ENCODE measurements at places on chromosomes 2 and 18. TPM values are rescaled to one million over a fixed set of nuclear protein-coding genes. Genes with fewer than 3 reads are reported as not detected.

The GKN2 gene
- not detected for total RNA-seq

The CD207 gene
- under 0.01 TPM for total RNA-seq

The PMAIP1 gene
- 10.4 TPM for total RNA-seq

The EFEMP1 gene
- total RNA-seq, result 2,267 TPM

The CCDC141 gene
- total RNA-seq, result not detected

The MPP4 gene
- total RNA-seq, result 8.9 TPM

The DSG4 gene
- not detected for total RNA-seq

The ADI1 gene
- 35.9 TPM for total RNA-seq

The CYS1 gene
- 0.19 TPM for total RNA-seq

The TIMM21 gene
- 41.5 TPM for total RNA-seq

The FAM110C gene
- not detected for total RNA-seq

The SLC9A4 gene
- total RNA-seq, result not detected

The NIFK gene
- 44.8 TPM for total RNA-seq

The MROH2A gene
- total RNA-seq, result not detected

The TXNDC2 gene
- not detected for total RNA-seq

The PROC gene
- not detected for total RNA-seq

The GKN1 gene
- not detected for total RNA-seq

The NT5DC4 gene
- not detected for total RNA-seq

The TMEM182 gene
- total RNA-seq, result 0.85 TPM

The BMP10 gene
- not detected for total RNA-seq

The ALKAL2 gene
- total RNA-seq, result not detected

The RND3 gene
- 58.3 TPM for total RNA-seq

The ADRA2B gene
- not detected for total RNA-seq

The DPYSL5 gene
- not detected for total RNA-seq

The SATB2 gene
- total RNA-seq, result 3.6 TPM

The POTEJ gene
- 0.09 TPM for total RNA-seq

The PRSS56 gene
- not detected for total RNA-seq

The MC2R gene
- not detected for total RNA-seq

The TEX44 gene
- not detected for total RNA-seq

The SRD5A2 gene
- total RNA-seq, result not detected

The SLC38A11 gene
- total RNA-seq, result not detected

The MAPK4 gene
- not detected for total RNA-seq

The IHH gene
- total RNA-seq, result 0.09 TPM

The ITM2C gene
- 3.8 TPM for total RNA-seq

The KIAA2012 gene
- total RNA-seq, result not detected

The GREB1L gene
- 1.2 TPM for total RNA-seq

The FAM237A gene
- total RNA-seq, result not detected

The MATN3 gene
- total RNA-seq, result 0.85 TPM

The PSMA8 gene
- total RNA-seq, result not detected

The VWA3B gene
- not detected for total RNA-seq

The PLGLB2 gene
- total RNA-seq, result 1.3 TPM

The GCG gene
- not detected for total RNA-seq

The RPRM gene
- total RNA-seq, result not detected

The GULP1 gene
- 35.5 TPM for total RNA-seq

The ILKAP gene
- total RNA-seq, result 20.8 TPM

The ALPG gene
- total RNA-seq, result not detected

The ALLC gene
- total RNA-seq, result not detected

The IL36G gene
- total RNA-seq, result not detected

The REEP1 gene
- 0.09 TPM for total RNA-seq

The DHRS9 gene
- 17.0 TPM for total RNA-seq

The CDCA7 gene
- total RNA-seq, result 5.7 TPM

The MDH1B gene
- 0.28 TPM for total RNA-seq

The CDH2 gene
- total RNA-seq, result 137 TPM

The MALL gene
- total RNA-seq, result 21.3 TPM

The RAB6C gene
- total RNA-seq, result not detected

The FASTKD1 gene
- 23.1 TPM for total RNA-seq

The MYCN gene
- total RNA-seq, result 2.4 TPM

The ATOH8 gene
- 3.9 TPM for total RNA-seq

The CNDP1 gene
- total RNA-seq, result not detected

The EN1 gene
- total RNA-seq, result not detected

Data from endothelial cell of coronary artery (primary cell).